ENCODE measurements at places on chromosomes 2 and 18. TPM values are rescaled to one million over a fixed set of nuclear protein-coding genes. Genes with fewer than 3 reads are reported as not detected.

ALKAL2 gene
- polyA plus RNA-seq, result 31.3 TPM

UGT1A3 gene
- polyA plus RNA-seq, result not detected

FAP gene
- polyA plus RNA-seq, result 1.8 TPM

VAMP5 gene
- polyA plus RNA-seq, result 165 TPM

ALK gene
- 0.10 TPM for polyA plus RNA-seq

DUSP19 gene
- polyA plus RNA-seq, result 0.70 TPM

INHBB gene
- 5.4 TPM for polyA plus RNA-seq

GAL3ST2 gene
- polyA plus RNA-seq, result not detected

NEB gene
- polyA plus RNA-seq, result 1.2 TPM
